ENCODE measurements at places on chromosomes 5 and 9.
A peak's percentile ranks its signal among the peaks of the same experiment; 100 is the strongest.

GRCh38 chr5:175576096-175576495 is 81.8 kb upstream of the HRH2 start:
- DNase-seq, result no peak

- no peak for DNase-seq
These were observed 42.1 kb downstream of the WDR41 start for GRCh38 chr5:77449981-77450380.

- DNase-seq, result no peak
These were observed 82.2 kb downstream of the TRIO start for GRCh38 chr5:14225173-14225834.

DNA sequence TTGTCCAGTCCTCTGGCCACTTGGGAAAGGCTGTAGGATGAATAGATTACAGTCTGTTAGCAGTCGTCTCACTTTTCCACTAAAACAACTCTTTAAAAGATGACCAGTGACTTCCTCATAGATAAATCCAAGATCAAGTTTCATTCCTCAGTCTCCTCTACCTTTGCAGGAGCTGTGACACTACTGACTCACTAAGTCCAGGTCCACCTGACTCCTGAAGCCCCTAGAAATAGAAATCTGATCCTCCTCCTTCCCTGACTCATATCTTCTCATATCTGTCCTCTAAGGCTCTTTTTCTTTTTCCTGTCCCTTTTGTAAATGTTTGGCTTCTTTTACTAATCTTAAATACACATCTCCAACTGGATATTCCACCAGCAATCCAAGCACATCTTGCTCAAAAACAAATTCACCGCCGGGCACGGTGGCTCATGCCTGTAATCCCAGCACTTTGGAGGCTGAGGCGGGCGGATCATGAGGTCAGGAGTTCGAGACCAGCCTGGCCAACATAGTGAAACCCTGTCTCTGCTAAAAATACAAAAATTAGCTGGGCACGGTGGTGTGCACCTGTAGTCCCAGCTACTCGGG is 2.6 kb downstream of the CCDC125 start:
- no peak for DNase-seq

- DNase-seq, result peak; percentile 72
These were observed 24.3 kb upstream of the PTGES start for GRCh38 chr9:129776938-129777768.

DNA sequence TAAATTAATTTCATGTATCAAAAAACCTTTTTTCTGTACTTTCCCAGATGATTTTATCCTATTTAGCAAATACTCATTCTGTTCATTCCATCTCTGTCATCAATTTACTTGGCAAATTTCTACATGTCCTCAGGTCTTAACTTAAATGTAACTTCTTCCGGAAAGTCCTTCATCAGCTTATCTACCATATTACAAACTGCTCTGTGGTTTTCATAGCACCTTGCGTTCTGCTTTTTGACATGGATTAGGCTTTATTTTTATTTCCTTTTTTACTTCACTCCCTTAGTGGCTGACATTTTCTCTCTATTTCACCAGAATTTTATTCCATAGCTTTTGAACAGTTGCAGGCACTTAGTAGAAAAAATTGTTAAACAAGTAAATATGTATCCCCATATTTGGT is 1040.8 kb downstream of the TAF11L14 start:
- DNase-seq, result no peak

GRCh38 chr5:148856424-148856823 is 30.0 kb downstream of the ADRB2 start:
- no peak for DNase-seq

DNA sequence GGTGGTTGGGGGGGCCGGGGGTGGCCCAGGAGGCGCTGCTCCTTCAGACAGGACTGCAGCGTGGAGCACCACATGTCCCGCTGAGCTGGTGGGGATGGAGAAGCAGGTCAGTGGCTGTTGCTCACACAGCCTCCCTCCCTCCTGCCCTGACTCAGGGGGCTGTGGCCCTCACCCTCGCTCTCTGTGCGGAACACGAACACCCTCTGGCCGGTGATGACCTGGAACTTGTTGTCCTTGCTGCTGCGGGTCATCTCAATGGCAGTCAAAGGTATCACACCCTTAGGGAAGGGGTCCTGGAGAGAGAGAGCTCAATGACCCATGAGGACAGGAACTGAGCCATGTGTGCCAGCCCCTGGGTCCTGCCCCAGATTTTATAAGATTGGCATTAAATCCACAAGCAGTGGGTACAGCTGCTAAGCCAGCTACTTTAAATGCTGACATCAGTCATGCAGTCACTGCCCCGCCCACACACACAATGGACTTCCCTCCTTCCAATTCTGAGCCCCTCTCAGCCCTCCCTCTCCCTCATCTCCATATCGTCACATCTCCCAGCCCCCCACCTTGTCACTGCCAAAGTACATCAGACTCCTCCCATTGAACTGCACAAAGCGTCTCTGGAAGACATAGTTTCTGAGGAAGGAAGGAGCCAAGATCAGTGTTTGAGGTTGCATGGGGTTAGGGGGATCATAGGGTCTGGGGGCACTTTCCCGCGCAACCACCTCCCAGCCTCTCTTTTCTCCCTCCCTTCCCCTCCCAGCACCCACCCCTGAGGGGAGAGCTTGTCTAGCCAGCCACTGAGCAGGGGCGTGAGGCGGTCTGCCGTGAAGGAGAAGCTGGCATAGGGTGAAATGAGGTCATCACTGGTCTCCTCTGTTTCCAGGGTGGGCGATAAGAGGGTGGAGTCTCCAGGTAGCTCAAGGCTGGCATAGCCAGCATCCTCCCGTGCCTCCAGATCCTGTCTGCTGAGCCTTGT is 8.9 kb downstream of the ARAP3 start:
- DNase-seq, result peak; percentile 44

DNA sequence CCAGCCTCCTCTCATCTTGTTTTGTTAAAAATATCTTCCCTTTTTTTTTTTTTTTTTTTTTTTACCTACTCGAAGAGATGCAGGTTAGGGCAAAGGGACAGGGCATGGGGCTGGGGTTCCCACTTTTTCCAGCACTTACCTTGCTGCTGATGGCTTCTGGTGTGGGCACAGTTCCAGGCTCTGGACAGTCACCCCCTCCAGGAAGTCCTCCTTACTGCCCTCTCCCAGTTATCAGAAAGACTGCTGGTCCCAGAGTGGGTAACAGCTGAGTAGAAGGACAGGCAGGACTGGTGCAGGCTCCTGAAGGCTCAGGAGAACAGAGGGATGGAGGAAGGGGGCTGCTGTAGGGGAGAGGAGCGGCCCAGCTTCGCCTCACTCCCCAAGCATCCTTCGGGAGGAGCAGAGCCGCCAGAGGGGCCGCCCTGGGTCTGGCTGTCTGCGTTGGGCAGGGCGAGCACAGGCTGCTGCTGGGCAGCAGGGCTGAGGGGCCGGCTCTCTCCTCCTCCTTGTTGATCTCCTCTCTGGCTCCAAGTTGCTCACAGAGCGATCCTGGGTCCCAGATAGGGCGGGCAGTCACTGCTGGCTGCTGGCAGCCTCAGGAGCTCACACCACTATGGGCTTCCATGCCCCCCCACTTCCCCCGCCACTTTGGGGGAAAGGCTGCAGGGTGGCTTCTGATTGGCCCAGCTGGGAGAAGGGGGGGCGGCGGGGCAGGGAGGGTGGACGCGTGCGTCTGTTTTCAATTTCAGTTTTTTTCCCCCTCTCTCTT is at the start of gene PDGFRB:
Gene PDGFRB (minus strand): TSS at position 588 of the 769 bp plus-strand sequence. CDS start 18,798 bp downstream, outside the sequence.
- peak; percentile 85 for DNase-seq

DNA sequence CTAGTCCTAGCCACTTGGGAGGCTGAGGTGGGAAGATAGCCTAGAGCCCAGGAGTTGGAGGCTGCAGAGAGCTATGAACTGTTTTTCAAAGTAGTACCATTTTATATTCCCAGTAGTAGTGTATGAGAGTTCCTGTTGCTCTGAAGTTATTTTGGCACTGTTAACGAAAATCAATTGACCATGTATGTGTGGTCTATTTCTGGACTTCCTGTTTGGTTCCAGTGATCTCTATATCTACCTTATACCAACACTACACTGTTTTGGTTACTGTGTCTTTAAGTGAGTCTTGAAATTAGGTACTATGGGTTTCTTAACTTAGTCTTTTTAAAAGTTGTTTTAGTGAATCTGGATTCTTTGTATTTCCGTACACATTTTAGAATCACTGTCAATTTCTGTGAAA is 13.6 kb downstream of the SLF1 start:
- DNase-seq, result no peak

DNA sequence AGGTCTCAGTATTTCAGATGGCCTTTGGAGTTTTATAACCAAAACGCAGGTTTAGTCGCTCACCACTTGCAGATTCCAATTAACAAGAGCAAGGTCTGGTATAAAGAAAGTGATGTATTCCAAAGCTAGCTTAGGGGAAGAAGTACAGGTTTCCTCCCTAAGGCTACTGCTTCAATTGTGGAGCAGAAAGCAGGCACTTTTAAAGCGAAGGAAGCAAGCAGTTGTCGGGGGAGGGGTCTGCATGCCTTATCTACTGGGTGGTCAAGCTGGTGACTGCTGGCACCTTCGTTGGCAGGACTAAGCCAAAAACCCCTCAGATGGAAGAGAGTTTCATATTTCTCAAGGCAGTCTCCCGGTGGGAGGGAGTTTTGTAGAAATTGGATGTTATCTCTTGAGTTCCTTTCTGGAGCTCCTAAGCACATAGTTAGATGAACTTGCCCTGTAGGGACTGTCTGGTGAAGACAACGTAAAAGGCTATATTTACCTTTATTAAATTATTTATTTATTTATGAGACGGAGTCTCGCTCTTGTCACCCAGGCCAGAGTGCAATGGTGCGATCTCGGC is 1.6 kb upstream of the TMEM245 start:
- DNase-seq, result no peak

DNA sequence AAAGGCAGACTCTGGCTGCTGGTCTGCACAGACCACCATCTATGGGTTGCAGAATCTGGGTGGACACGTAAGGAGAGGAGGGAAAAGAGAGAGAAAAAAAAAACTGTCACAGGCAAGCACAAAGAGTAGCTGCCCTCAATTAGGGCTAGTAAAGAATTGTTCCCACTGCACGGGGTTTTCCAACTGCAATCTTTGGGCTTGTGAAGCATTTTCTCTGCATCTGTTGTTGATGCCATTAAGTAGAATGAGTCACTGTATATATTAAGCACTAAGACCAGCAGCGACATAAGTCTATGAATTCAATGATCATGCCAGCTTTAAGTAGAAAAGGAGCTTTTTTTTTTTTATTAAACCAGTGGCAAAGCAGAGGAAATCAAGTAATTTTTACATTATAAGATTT is 40.2 kb downstream of the MED10 start:
- DNase-seq, result no peak

DNA sequence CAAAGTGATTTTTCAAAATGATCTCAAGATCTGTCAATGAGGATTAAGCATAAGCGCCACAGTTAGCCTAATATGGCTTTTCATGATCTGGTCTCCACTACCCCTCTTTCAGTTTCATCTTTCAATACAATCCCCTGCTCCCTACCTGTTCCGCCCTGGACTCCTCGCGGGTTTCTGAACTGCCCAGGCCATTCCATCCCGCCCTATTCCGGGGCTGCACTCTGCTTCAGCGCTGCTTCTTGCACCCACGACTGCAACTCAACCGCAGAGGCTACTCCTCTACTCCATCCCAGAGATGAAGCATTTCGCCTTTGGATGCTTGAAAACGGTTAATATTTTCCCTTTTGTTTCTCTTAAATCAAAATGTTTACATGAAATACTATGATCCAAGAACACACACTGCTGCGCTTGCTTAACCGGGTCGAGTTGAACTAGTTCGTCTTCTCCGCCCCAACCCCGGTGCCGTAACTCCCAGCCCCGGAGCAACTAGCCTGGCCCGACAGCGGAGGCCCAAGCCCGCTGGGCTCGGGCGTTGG is 716 bp upstream of the OTULIN start:
- DNase-seq, result peak; percentile 47

GRCh38 chr9:35960039-35960655 is 2.2 kb upstream of the OR2S2 start:
- DNase-seq, result no peak

DNA sequence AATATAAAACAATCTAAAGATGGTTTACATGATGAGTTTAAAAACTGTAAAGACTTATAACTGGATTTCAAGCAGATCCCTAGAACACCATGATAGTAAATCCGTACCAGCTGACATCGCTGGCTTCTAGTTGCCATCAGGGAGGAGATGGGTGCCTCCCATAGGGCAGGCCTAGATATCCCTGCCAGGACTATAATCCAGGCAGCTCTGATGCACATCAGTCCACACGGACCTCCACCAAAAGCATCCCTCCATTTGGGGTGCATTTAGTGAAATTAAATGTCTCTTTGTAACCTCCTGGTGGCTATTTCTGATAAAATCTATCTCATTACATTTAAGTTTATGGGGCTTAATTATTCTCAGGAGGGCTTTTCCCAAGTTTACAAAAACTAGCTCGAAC is 45.8 kb downstream of the RETREG1 start:
- no peak for DNase-seq

DNA sequence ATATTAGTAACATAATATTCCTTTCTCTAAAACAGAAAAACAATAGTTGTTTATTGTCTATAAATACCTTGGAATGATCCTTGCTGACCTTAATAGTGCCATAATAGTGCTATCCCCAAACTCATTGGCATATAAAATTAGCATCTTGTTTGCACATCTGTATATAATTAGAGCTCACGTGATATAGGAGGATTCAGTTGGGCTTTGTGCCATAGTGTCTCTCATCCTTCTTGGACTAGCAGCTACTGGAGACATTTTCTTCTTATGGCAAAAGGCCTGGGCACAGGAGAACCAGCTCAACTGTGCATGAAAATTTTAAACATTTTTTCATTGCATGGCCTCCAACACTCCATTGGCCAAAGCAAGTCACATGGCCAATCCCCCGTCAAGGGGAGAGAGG is 342.5 kb downstream of the SPATA31D1 start:
- no peak for DNase-seq

GRCh38 chr9:71490810-71491209 is 277.5 kb downstream of the CEMIP2 start:
- no peak for DNase-seq

DNA sequence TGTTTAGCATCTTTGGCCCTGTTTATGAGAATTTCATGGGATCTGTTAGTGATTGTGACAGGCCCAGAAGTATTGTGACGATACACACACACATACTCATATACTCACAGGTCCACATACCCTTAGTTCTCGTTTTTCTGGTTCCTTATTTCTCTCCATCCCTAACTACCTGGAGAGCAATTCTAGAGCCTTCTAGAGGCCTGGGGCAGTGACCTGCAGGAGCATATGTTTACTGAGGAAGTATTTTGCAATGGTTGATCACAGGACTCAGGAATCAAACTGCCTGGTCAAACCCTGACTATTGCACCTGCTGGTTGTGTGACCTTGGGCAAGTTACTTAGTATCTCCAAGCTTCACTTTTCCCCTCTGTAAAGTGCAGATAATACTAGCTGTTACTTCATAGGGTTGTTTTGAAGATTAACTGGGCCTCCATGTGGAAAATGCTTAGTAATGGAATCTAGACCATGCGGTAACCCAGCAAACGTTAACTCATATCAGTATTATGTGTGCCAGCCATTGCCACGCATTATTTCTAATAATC is 8.7 kb downstream of the PAPPA start:
- DNase-seq, result no peak

GRCh38 chr5:78738693-78739300 is 90.2 kb upstream of the LHFPL2 start:
- no peak for DNase-seq

- DNase-seq, result no peak
These were observed 651.3 kb upstream of the MEF2C start for GRCh38 chr5:89534331-89534730.

GRCh38 chr9:137464291-137464999 is 5.3 kb upstream of the NSMF start:
- no peak for DNase-seq

- no peak for DNase-seq
These were observed 104.7 kb upstream of the ELL2 start for GRCh38 chr5:96066386-96066719.

Measured in SK-N-DZ (cell line).